Stimulated activated CD4-positive, alpha-beta T cell treated with anti-CD3 and anti-CD28 coated beads, TNF-alpha, amount 100 ng/mL, for 1 hour (primary cell): ENCODE measurements at places on chromosomes 7 and 10.

GRCh38 chr7:2641406-2642393 lies 9.9 kb downstream of the TTYH3 start:
- DNase-seq = no peak

DNA sequence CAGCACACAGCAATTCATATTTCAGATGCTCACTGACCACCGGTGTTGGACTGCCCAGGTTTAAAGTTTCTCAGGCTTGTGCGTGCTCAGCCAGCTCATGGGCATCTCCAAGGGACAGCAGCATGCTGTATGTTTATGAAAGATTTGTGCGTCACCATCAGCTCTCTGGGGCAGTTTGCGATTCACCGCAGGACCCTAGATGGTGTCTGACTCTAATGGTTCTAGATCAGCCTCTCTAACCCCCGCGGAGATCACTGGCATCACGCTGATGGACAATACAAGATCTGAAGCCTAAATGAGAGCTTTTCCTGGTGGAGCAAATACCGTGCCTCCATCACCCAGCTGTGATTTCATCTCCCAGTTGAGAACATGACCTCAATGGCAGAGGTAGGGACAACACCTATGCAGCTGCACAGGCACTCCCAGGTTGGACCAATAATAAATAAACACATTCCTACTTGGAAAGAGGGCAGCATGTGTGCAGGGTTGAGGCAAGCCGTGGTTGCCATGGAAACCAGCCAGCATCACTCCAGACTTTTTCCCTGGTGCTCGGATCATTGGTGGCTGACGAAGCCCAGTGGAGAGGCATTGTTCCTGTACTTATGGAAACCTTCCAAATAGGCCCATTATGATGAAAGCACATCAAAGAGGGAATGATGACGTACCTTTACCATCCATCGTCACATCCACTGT lies 253.6 kb downstream of the KCNMA1 start:
- no peak for DNase-seq

GRCh38 chr10:123993534-123994416 lies 99.6 kb downstream of the CHST15 start:
- DNase-seq = no peak

DNA sequence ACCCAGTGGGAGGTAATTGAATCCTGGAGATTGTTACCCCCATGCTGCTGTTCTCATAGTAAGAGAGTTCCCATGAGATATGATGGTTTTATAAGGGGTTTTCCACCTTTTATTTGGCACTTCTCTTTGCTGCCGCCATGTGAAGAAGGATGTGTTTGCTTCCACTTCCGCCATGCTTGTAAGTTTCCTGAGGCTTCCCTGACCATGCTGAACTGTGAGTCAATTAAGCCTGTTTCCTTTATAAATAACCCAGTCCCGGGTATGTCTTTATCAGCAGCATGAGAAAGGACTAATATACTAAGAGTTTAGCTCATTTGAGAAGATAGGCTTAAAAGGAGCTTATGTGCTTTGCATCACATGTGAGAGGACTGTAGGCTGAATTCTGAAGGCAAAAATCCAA lies 29.3 kb downstream of the TMEM248 start:
- DNase-seq = no peak

- DNase-seq = no peak
These were observed 103.5 kb upstream of the PDLIM1 start for GRCh38 chr10:95394161-95394880.
